ENCODE measurements at places on chromosomes 16 and 17.

DNA sequence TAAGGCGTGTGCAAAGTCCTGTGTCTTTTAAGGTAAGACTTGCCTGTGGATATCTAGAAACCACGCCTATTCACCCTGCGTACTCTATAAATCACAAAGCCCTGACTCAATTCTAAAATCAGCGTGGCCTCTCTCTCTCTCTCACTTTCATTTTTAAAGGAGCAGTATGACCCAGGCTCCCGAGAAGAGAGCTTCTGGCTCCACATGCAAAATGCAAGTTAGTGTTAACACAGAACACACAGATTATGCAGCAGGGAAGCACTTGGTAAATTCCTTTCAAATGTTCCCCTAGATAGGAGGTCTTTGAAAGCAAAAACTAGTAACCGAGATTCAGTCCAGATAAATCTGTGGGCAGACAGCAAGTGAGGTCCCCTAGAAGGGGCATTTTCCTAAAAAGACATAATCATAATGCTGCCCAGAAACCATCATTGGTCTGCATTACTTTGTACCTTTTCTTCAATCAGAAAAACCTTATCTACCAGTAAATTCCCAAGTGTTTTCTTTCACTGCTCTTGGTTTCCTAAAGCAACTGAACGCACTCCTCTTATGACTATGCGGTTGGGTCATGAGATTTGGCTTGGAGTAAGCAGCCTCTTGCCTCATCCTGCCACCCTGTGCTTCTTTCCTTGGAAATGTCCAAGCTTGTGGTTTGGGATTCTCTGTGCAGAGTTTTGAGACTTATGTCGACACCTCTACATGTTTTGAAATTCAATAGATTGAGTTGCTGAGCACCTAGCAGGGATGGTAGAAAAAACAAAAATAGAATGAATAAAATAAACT is 31.7 kb upstream of the KCNJ2 start:
- DNase-seq = no peak

DNA sequence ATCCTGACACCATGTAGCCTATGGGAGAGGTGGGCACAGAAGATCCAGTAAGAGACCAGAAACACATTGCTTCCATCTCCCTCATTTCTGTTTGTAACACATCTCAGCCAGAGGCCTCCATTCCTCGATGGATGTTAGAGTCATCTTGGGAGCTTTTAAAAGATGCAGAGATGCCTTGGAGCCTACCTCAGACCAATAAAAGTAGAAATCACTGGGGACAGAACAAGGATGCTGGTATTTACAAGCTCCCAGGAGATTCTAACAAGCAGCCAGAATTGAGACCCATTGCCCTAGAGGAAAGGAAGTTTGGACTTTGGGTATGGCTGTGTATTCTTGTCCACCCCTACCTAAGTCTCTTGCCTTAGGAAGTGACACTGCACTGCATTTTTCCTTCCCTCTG is 40.8 kb downstream of the HS3ST3A1 start:
- no peak for DNase-seq

- no peak for DNase-seq
Observed at GRCh38 chr16:74737521-74737920, 36.9 kb upstream of the MLKL start.

DNA sequence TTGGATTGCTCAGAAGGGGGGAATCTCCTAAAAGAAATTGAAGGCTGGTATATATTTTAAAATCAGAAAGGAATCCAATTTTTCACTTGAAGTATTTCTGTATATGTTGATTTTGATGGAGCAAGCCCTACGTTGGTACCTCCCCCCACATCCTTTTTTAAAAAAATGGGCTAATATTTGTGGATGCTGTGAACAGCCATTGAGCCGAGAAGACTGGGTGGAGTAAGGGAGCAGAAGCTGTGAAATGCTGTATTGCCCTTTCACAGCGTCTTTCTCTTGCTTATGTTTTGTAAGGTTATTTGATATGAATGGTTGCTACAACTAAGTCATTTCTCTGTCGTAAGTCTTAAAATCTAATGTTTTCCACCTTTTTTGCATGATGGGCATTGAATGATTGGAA is 2.3 kb downstream of the PAFAH1B1 start:
- no peak for DNase-seq
